GM23338 (cell line): ENCODE measurements at places on chromosomes 4 and X. TPM values are rescaled to one million over a fixed set of nuclear protein-coding genes. Genes with fewer than 3 reads are reported as not detected.

Gene LYAR
- total RNA-seq, result 33.5 and 44.0 TPM in 2 replicates

Gene MORC4
- 1.7 and 2.1 TPM in 2 replicates for total RNA-seq

Gene KIAA1210
- total RNA-seq, result not detected in 2 replicates

Gene CACNA1F
- total RNA-seq, result 0.35 and 0.90 TPM in 2 replicates

DNA sequence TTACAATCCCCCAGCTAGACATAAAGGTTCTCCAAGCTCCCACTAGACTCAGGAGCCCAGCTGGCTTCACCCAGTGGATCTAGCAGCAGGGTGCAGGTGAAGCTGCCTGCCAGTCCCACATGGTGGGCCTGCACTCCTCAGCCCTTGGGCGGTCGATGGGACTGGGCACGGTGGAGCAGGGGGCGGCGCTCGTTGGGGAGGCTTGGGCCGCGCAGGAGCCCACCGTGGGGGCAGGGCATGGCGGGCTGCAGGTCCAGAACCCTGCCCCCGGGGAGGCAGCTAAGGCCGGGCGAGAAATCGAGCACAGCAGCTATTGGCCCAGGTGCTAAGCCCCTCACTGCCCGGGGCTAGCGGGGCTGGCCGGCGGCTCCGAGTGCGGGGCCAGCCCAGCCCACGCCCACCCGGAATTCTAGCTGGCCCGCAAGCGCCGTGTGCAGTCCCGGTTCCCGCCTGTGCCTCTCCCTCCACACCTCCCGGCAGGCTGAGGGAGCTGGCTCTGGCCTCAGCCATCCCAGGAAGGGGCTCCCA, 9.6 kb upstream of the KLF8 start:
- H3K4me1 ChIP-seq, result no peaks in the 10 kb centered on the region
- H3K27me3 ChIP-seq, result no peaks in the 10 kb centered on the region

DNA sequence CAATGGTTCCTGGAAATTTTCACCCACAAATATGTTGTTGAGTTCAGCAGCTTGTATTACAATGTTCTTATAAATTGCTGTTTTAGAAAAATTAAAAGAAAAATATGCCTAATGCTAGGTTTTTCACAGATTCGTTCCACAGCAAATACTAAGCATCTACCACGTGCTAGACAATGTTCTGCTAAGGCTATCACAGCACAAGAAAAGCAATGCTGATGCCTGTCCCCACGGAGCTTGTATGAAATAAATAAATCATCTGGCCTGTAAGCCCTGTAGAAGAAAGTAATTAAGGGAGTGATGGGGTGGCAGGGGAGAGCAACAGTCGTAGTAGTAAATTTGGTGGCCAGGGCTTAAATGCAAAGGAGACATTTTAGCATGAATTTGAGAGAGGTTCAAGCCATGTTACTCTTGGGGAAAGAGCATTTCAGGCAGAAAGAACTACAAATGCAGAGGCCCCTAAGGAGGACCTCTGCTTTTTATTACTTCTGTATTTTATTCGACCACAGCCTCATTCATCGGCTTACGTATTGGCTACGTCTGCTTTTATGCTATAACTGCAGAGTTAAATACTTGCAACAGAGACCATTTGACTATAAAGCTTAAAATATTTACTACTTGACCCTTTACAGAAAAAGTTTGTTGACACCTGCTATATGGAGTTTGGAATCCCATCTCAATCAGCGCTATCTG, 36.3 kb downstream of the ARAP2 start:
- peaks cover 14% of the 10 kb centered on the region for H3K4me1 ChIP-seq
- DNase-seq, result no peak
- H3K27ac ChIP-seq, result no peak overlapping the region
- no peak overlapping the region for H3K4me3 ChIP-seq
- no peaks in the 10 kb centered on the region for H3K27me3 ChIP-seq
- no peaks in the 10 kb centered on the region for H3K36me3 ChIP-seq
